ENCODE measurements at places on chromosomes 7 and 10. TPM values are rescaled to one million over a fixed set of nuclear protein-coding genes. Genes with fewer than 3 reads are reported as not detected.

The SYNPO2L gene
- total RNA-seq = 0.13 TPM

The NRP1 gene
- 486 TPM for total RNA-seq

The SLC26A3 gene
- not detected for total RNA-seq

The SFRP5 gene
- 3.5 TPM for total RNA-seq

The AKR1C4 gene
- total RNA-seq = not detected

The BAZ1B gene
- 56.5 TPM for total RNA-seq

The LRRC18 gene
- not detected for total RNA-seq

The UCN3 gene
- total RNA-seq = not detected

The SKAP2 gene
- total RNA-seq = 24.7 TPM

DNA sequence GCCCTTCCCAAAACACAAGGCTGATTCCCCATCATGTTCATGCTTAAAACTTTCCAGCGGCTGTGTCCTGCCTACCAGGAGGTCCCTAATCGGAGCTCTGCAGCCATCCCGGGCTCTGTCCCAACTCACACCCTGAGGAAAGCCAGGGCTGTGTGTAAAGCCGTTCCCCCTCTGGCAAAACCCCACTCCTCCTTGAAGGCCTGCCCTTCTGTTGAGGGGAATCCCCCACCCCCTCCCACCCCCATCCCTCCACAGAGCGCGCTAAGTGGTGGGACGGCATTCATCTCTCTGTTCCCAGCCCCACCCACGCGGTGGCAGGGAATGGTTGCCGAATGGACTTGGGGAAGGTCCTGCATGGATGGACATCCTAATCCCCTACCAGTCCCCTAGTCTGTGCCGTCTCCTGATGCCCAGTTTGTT, 667 bp upstream of the TMEM120A start:
- no peak for DNase-seq

DNA sequence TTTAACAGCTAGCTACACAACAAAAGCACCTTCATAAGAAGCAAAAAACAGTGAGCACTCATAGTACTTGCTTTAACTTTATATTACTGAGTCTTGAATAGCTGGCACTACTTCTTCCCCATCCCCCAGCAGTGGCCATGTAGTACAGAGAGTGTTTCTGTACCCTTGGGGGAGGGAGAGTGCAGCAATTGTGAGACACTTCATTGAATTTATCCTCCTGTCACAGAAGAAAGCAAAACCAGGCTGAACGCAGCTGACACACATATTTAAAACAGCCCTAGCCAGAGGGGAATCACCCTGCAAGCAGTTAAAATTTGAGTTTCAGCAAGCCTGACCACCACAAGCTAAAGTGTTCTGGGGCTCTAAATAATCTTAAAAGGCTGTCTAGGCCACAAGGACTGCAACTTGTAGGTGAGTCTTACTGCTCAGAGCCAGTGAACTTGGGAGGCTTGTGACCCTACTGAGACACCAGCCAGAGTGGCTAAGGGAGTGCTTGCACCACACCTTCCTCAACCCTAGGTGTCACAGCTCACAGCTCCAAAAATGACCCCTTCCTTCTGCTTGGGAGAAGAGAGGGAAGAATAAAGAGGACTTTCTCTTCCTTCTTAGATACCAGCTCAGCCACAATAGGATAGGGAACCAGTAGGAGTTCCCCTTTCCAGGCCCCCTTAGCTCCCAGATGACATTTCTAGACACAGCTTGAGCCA, 97.7 kb upstream of the MEOX2 start:
- no peak for DNase-seq

GRCh38 chr7:78074713-78075112, 276.1 kb downstream of the PHTF2 start:
- no peak for DNase-seq

DNA sequence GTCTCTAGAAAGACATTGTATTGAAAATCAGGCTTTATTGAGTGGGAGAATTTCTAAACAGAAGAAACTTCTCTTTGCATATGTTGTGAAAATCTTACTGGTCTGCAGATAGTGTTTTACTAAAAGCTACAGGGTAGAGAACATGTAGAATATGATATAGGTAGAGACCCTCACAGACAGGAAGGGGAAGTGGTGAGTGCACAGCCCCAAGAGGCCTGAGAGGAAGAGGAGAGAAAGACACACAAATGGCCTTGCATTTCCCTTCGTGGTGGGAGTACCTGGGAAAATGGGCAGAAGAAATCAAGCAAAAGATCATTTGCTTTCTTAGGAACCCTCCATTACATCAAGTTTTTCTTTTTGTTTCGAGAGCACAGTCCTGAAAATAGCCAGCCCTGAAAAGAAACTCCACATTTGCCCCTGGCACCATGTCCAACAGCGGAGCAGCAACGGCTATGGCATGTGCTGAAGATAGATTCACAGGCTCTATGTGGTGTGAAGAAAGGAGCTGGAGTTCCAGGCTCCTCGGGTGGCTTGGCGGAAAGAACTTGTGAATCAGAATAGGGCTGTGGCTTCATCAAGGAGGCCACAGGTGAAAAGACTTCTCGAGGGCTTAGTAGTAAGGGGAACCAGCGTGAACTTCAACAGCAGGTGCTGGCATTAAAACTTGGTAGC, 143.5 kb downstream of the CALCR start:
- DNase-seq = no peak

GRCh38 chr10:11609492-11610093, 1.9 kb downstream of the USP6NL start:
- no peak for DNase-seq

GRCh38 chr10:43113201-43114087, 24.8 kb upstream of the CSGALNACT2 start:
- no peak for DNase-seq

DNA sequence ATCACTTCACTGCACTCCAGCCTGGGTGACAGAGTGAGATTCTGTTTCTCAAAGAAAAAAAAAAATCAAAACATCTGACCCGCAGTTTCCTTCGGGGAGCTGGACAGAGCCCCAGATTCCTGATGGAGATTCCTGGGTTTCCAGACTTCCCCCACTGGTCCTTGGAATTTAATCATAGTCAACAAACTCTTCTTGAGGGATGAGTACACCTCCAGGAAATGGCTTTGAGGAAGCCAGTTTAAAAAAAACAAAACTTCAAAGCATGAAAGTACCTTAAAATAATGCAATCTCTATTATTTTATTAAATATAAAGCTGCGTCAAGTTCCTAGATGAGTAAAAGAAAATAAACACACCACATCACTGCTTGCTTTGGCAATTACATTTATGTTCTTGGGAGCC, 1.2 kb upstream of the MAD1L1 start:
- DNase-seq = no peak

DNA sequence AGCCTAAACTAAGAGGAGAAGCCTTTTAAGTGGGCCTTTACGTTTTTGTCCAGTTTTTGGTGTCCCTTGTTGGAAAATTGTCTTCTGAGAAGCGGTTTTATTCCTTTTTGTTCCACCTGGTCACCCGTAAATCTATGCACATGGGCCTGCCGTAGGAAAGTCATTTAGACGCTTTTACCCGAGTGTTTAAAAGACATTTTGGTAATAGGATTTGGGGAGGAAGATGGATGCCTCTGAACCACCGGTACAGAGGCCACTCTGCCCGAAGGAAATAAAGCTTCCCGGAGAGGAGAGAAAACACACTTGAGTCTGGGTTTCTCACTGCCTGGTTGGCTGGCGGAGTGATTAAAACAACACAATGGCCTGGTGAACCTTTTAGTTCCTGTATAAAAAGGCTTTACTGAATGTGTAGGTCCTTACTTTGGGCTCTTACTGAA, 760 bp downstream of the THNSL1 start:
- DNase-seq = peak; percentile 11

DNA sequence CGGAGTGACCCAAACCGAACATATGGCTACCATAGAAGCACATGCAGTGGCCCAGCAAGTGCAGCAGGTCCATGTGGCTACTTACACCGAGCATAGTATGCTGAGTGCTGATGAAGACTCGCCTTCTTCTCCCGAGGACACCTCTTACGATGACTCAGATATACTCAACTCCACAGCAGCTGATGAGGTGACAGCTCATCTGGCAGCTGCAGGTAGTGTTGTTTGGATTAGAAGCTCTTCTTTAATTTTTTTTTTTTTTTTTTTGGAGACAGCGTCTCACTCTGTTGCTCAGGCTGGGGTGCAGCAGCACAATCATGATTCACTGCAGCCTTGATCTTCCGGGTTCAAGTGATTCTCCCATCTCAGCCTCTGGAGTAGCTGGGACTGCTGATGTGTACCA, 45.8 kb downstream of the NRF1 start:
- DNase-seq = no peak

All from endothelial cell (in vitro differentiated cells).